ENCODE measurements at places on chromosomes 11 and 22. TPM values are rescaled to one million over a fixed set of nuclear protein-coding genes. Genes with fewer than 3 reads are reported as not detected.

GRCh38 chr11:44226945-44227344, 83.0 kb downstream of the ALX4 start:
- DNase-seq: no peak

DNA sequence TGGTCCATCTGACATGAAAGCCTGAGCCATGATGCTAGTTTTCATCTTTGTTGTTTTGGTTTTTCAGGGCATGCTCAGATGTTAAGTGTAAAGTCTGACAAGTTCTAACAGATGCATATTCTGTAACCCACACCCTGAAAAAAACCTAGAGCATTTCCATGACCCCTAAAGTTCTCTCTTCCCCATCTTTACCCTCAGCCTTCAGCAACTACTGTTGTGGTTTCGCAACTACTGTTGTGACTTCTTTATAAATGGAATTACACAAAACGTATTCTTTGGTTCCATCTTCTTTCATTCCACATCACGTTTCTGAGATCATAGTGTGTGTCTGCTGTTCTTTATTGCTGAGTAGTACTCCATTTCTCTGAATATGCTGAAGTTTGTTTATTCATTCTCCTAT, 65.1 kb upstream of the LDLRAD3 start:
- DNase-seq: no peak

GRCh38 chr22:36467946-36468345, 13.5 kb downstream of the TXN2 start:
- no peak for DNase-seq

GRCh38 chr11:66641834-66642233, 3.3 kb downstream of the RBM4 start:
- no peak for DNase-seq

PATL1 gene
- polyA plus RNA-seq: 28.7 TPM
